Mesendoderm (in vitro differentiated cells): ENCODE measurements at places on chromosomes 1 and 21.

- H3K27me3 ChIP-seq = no peaks in the 10 kb centered on the region
- no peak overlapping the region for H3K4me3 ChIP-seq
- H3K27ac ChIP-seq = no peak overlapping the region
- no peaks in the 10 kb centered on the region for H3K4me1 ChIP-seq
- DNase-seq = no peak
- peaks cover 4% of the 10 kb centered on the region for H3K36me3 ChIP-seq
These were observed 10.4 kb downstream of the ANP32E start for GRCh38 chr1:150225546-150225945.

- H3K4me1 ChIP-seq = peaks cover 7% of the 10 kb centered on the region
- no peaks in the 10 kb centered on the region for H3K27me3 ChIP-seq
- peak; percentile 69 for DNase-seq
- H3K27ac ChIP-seq = no peak overlapping the region
- no peak overlapping the region for H3K4me3 ChIP-seq
- H3K36me3 ChIP-seq = no peaks in the 10 kb centered on the region
These were observed 210.9 kb downstream of the KAZN start for GRCh38 chr1:14809191-14809981.

DNA sequence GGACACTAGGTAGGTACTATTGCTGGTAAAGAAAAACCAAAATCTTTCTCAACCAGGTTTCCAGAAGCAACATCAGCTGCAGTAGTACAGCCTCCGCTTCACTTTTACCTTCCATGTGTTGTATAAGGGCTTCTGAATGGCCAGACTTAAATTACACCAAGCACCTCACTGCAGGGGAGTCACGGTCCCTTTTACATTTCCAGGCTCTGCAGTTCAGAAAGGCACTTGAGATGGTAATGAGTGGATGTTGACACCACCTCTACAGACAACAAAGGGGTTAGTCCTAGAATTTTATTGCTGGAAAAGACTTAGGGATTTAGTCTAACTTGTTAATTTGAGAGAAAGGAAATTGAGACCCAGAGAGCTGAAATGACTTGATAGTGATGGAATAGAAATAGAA, 12.0 kb upstream of the DUSP12 start:
- no peak overlapping the region for H3K4me3 ChIP-seq
- H3K27ac ChIP-seq = no peak overlapping the region
- no peaks in the 10 kb centered on the region for H3K27me3 ChIP-seq
- DNase-seq = no peak

GRCh38 chr1:224271106-224271505, 58.9 kb downstream of the NVL start:
- H3K4me3 ChIP-seq = no peak overlapping the region
- no peak overlapping the region for H3K27ac ChIP-seq
- H3K27me3 ChIP-seq = no peaks in the 10 kb centered on the region
- DNase-seq = no peak
- no peaks in the 10 kb centered on the region for H3K36me3 ChIP-seq

DNA sequence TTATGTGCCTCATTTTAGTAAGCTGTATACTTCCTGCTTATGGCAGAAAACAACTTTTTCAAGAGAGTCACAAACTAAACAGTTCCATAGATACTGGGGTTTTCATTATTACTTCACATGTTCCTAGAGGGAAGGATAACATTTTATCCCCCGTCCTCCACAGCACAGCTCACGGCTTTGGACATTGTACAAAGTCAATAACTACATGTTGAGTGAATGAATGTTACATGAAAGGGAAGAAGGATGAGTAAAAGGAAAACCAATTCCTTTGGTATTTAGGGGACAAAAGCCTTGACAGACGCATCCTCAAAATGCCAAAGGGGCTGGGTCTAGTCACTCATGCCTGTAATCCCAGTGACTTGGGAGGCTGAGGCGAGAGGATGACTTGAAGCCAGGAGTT, 14.8 kb downstream of the PI4KB start:
- no peaks in the 10 kb centered on the region for H3K4me1 ChIP-seq
- no peak overlapping the region for H3K4me3 ChIP-seq
- no peak for DNase-seq
- no peak overlapping the region for H3K27ac ChIP-seq
- H3K36me3 ChIP-seq = peaks cover 6% of the 10 kb centered on the region

DNA sequence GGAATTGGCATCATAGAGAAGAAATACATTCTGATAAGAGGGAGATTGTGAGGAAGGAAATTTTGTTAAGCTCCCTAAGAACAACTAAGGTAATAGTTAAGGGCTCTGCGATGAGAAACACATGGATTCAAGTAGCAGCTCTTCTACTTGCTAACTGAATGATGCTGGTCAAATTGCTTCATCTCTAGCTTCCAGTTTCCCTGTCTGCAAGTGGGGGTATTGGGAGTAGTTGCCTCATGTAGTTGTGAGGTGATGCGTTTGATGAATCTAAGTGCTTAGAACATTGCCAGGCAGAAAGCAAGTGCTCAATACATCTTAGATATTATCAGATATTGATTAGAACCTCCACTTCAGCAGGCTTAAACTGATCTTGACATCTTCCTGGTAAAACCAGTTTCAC, 84.8 kb downstream of the CD58 start:
- no peak overlapping the region for H3K4me3 ChIP-seq
- H3K27ac ChIP-seq = no peak overlapping the region
- H3K4me1 ChIP-seq = peaks cover 20% of the 10 kb centered on the region
- no peaks in the 10 kb centered on the region for H3K36me3 ChIP-seq

DNA sequence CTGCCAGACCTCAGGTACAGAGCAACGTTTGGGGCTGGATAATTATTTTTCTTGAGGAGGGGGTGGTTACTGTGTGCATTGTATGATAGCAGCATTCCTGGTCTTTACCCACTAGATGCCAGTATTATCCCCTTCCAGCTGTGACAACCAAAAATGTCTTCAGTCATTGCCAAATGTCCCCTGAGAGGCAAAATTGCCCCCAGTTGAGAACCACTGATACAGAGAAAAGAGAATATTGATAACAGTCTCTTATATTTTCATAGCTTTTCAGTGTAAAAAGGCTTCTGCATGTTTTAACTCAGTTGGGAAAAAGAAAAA, 51.8 kb upstream of the SYT14 start:
- no peaks in the 10 kb centered on the region for H3K27me3 ChIP-seq
- no peaks in the 10 kb centered on the region for H3K36me3 ChIP-seq
- no peak overlapping the region for H3K4me3 ChIP-seq
- H3K4me1 ChIP-seq = no peaks in the 10 kb centered on the region

GRCh38 chr1:39657923-39658485, 13.9 kb downstream of the NT5C1A start:
- DNase-seq = peak; percentile 88
- no peaks in the 10 kb centered on the region for H3K27me3 ChIP-seq
- H3K4me1 ChIP-seq = no peaks in the 10 kb centered on the region
- H3K36me3 ChIP-seq = no peaks in the 10 kb centered on the region
- H3K27ac ChIP-seq = no peak overlapping the region

GRCh38 chr1:179080866-179081686, 794 bp upstream of the TOR3A start:
- no peaks in the 10 kb centered on the region for H3K27me3 ChIP-seq
- H3K4me3 ChIP-seq = no peak overlapping the region
- peaks cover 2% of the 10 kb centered on the region for H3K4me1 ChIP-seq
- peak overlapping the region; percentile 13 for H3K27ac ChIP-seq
- H3K36me3 ChIP-seq = no peaks in the 10 kb centered on the region

- DNase-seq = no peak
- no peak overlapping the region for H3K4me3 ChIP-seq
- H3K27ac ChIP-seq = no peak overlapping the region
- H3K27me3 ChIP-seq = no peaks in the 10 kb centered on the region
- peaks cover 13% of the 10 kb centered on the region for H3K4me1 ChIP-seq
These were observed 4.1 kb downstream of the SH3BGRL3 start for GRCh38 chr1:26283871-26284596.

DNA sequence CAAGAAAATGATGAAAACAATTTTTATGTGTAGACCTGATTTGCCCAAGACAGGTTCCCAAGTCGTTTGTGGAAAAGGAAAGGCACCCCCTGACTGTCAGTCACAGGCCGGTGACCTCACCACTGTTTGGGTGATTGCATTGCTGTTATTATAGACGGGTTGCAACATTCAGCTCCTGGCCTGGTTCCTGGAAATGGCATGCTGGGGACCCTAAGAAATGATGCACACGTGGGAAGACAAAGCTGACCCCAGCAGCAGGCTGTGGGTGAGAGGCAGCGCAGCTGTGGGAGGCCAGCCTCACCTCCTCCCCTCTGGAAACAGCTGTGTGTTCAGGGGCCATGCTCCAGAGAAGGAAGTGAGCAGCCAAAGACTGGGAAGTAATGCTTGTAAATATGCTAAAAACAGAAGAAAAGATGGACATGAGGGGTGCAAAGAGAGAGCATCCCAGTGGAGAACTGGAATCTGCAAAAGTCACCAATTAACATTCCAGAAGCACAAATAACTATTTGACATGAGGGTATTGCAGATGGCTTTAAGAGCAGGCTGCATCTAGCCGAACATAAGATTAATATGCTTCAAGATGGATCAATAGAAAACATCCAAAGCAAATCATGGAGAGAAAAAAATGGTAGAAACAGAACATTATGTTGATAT, 23.4 kb upstream of the ABCG1 start:
- no peaks in the 10 kb centered on the region for H3K27me3 ChIP-seq
- H3K36me3 ChIP-seq = no peaks in the 10 kb centered on the region
- H3K4me3 ChIP-seq = no peak overlapping the region
- no peak overlapping the region for H3K27ac ChIP-seq
- DNase-seq = no peak
